ENCODE measurements at places on chromosomes 13 and 19.

DNA sequence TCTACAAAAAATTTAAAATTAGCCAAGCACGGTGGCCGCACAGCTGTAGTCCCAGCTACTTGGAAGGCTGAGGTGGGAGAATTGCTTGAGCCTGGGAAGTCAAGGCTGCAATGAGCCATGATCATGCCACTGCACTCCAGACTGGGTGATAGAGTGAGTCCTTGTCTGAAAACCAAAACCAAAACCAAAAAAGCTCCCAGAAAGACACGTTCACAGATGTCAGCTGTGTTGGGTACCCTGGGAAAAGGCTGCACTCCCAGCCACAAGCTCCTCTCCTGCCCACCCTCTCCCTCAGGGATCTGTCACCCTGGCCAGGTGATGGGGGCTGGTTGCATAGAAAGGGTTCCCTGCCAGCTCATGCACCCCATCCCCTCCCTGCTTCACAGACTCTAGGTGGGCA, 53.3 kb downstream of the RNF6 start:
- DNase-seq: no peak

DNA sequence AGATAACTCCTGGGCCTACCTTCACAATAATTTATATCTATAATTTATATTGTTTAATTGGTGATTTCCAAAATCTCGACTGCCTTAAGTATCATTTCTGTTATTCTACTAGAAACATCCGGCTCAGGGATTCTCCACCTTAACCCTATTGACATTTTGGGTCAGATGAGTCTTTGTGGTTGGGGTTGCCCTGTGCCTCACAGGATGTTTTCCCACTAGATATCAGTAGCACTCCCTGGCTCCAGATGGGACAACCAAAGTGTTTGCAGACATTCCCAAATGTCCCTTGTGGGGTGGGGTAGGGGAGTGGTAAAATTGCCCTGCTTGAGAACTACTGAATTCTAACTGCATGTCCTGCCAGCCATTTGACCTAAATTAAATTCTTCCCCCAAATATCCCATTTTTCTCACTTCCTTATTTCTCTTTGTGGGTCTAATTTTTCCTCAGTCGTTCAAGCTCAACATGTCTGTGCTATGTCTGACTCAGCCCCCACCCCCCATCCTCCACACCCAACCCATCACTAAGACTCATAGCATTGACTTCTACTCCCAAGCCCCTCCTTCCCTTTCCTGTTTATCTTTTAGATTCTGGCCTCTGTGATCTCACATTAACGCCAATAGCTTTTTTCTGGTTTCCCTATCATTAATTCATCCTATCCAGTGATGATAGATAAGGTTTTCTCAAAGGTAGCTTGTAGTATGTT, 545.1 kb downstream of the EFNB2 start:
- DNase-seq: no peak

- DNase-seq: no peak
Observed at GRCh38 chr13:44652962-44653660, 77.0 kb upstream of the TSC22D1 start.

DNA sequence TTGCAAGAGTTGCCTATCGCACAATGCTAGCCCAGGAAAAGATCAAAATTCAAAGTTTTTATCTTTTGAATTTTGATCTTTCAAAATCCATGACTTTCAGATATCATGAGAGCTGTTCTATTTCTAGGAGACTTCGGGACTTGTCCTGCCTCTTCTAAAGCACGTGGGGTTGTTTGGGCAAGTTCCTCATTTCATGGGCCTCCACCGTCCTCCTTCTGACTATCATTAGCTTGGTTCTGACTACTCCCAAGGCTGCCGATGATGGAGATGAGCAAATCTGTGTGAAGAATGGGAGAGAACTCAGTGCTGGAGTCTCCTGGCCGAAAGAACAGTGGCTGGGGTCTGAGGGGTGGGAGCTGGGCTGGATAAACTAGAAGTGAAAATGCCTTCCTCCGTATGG, 86.5 kb downstream of the COL4A1 start:
- DNase-seq: no peak

- no peak for DNase-seq
Observed at GRCh38 chr19:14112809-14113385, 4.7 kb downstream of the PRKACA start.

DNA sequence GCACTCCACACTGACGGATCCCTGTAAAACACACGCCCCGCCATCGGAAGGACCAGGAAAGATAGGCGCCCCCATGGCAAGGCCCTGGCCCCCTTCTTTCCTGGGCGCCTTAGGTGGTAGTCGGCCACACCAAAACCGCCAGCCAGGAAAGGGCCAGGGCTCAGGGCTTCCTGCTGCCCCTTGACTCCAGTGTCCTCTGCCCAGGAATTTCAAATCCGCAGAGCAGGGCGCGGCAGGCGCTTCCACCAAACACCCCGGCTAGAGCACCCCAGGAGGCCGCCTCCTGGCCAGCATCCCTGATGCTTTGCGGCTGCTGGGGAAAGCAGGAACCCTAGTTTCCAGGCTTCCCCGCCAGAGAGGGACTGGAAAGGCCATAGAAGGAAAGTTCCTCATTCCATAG, 57.5 kb downstream of the ZNF726 start:
- no peak for DNase-seq

GRCh38 chr19:39679056-39679790, 23.5 kb downstream of the LGALS16 start:
- DNase-seq: peak; percentile 14

- no peak for DNase-seq
Observed at GRCh38 chr19:1262623-1263123, 6.5 kb upstream of the CIRBP start.

DNA sequence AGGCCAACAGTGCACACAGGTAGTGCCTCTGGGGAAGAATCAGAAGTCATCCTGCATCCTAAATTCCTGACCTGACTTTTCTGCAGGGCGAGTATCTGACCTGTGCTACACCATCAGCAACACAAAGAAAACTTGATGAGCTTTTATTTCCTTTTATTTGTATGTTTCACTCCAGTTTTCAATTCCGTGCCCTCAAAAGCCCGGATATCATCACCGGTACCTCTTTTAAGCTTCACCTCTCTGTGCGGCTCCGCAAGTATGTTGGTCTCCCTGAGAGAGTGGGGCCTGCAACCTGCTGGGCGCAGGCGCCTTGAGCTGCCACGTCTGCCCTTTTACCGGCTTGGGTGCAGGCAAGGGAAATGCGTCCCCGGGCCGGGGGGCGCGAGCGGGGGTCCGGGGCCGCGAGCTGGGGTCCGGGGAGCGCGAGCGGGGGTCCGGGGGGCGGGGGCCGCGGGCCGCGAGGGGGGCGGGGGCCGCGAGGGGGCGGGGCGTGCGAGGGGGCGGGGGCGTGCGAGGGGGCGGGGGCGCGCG, 4.3 kb upstream of the DUXA start:
- DNase-seq: peak; percentile 53

- DNase-seq: peak; percentile 72
Observed at GRCh38 chr19:39411081-39411831, 1.2 kb upstream of the PLEKHG2 start.

- no peak for DNase-seq
Observed at GRCh38 chr13:27643334-27644132, 21.8 kb downstream of the POLR1D start.

DNA sequence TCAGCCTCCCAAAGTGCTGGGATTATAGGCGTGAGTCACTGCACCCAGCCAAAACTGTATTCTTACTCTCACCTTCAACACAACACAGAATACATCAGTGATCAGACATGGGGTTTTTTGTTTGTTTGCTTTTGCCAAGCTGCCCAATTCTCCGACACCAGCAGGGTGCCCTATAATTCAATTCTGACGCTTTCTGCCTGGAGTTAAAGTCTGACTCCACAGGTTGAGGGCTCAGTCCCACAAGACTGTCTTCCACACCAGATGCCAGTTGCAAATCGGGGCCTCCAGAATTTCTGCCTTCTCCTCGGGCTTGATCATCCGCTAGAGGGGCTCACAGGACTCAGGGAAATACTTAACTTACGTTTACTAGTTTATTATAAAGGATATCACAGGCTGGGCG, 22.1 kb downstream of the FBN3 start:
- no peak for DNase-seq
